ENCODE measurements at places on chromosomes 7 and 10. TPM values are rescaled to one million over a fixed set of nuclear protein-coding genes. Genes with fewer than 3 reads are reported as not detected.

FGL2 gene
- 58.2 TPM for total RNA-seq

C7orf57 gene
- not detected for total RNA-seq

PRPS1L1 gene
- total RNA-seq: 0.09 TPM

OLAH gene
- total RNA-seq: 0.09 TPM

PAPOLB gene
- 0.14 TPM for total RNA-seq

WDFY4 gene
- not detected for total RNA-seq

SEMA3C gene
- total RNA-seq: 127 TPM

ST8SIA6 gene
- total RNA-seq: not detected

BCL7B gene
- total RNA-seq: 12.7 TPM

MYL10 gene
- total RNA-seq: not detected

VWC2 gene
- not detected for total RNA-seq

CHRM2 gene
- total RNA-seq: 44.5 TPM

ARHGAP22 gene
- 20.7 TPM for total RNA-seq

BAMBI gene
- 33.4 TPM for total RNA-seq

TAS2R5 gene
- total RNA-seq: 0.57 TPM

NDUFA5 gene
- total RNA-seq: 34.0 TPM

STYXL1 gene
- total RNA-seq: 56.9 TPM

WNT8B gene
- total RNA-seq: not detected

SYCE1 gene
- not detected for total RNA-seq

COL26A1 gene
- total RNA-seq: not detected

ANKRD2 gene
- total RNA-seq: 1.2 TPM

PNLIPRP3 gene
- 0.09 TPM for total RNA-seq

Data from smooth muscle cell of bladder (primary cell).